ENCODE measurements at places on chromosomes 2 and 18.

- no peak for DNase-seq
These were observed 135.3 kb downstream of the SLC8A1 start for GRCh38 chr2:40316620-40317019.

- DNase-seq, result no peak
These were observed 119.2 kb upstream of the ANKRD30BL start for GRCh38 chr2:132280912-132281311.

GRCh38 chr18:55869556-55870501 lies 281.8 kb upstream of the TCF4 start:
- DNase-seq, result no peak

- no peak for DNase-seq
These were observed 145.1 kb upstream of the ITGB6 start for GRCh38 chr2:160345071-160345764.

- DNase-seq, result no peak
These were observed 104.7 kb upstream of the NOSTRIN start for GRCh38 chr2:168697668-168698121.

GRCh38 chr2:156182132-156182531 lies 150.4 kb downstream of the NR4A2 start:
- no peak for DNase-seq

- DNase-seq, result no peak
These were observed 220.4 kb upstream of the PKDCC start for GRCh38 chr2:41827354-41827971.

DNA sequence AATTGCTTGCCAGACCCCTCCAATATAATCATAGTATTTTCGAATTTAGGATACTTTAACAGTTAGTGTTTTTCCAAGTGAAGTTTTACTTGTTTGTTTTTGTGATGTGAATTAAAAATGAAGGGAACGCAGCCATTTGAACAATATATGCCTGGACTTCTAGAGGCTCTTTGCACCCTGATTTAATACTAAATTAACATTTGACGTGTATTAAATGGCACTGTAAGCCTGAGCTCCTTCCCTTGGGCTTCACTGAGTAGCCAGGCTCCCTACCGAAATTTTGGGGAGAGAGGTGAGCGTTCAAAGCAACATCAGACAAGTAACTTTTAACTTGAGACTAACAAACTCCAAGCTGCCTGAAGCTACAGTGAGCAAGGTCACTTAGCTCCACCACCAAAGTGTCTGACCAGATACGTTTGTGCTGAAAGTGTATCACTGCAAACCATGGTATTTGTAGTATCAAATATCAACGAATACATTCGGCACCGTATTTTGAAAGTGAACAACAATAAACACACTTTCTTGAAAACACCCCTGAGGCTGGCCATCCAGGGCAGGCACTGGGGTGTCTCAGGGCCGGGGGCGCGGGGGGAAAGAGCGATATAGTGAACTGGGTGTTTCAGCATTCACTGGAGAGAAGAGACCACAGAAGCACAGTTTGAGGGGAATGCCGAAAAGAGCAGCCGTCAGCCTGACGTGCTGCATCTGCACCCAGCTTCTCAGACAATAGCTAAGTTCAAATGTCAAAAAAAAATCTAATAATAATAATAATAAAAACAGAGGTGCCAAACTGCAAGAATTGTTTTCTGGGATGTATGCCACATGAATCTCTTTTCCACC lies 7.7 kb upstream of the POU3F3 start:
- no peak for DNase-seq

DNA sequence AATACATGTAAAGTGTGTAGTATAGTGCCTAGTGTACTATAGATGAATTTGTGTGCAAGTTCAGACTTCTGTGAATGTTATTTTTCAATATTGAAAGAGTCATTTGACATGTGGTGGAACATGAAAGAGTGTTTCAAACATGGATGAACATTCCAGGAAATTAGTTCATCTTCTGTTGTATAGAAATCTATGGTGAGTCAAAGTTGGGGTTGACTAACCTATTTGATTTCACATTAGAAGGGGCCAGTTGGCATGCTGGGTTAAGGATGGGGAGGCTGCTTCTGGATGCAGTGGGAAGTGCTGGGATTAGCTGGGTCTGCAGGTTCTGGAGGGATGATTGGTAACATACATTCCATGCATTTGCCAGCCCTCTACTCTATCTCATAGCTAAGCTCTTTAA lies 50.6 kb downstream of the LYPD6B start:
- DNase-seq, result no peak
